ENCODE measurements at places on chromosomes 6 and 20. TPM values are rescaled to one million over a fixed set of nuclear protein-coding genes. Genes with fewer than 3 reads are reported as not detected.

Gene SRSF12
- total RNA-seq: 0.09 TPM

Gene ABHD16B
- not detected for total RNA-seq

Gene COL20A1
- not detected for total RNA-seq

Gene CUL9
- 18.5 TPM for total RNA-seq
